Calu3 (cell line): ENCODE measurements at places on chromosomes 3 and 15. TPM values are rescaled to one million over a fixed set of nuclear protein-coding genes. Genes with fewer than 3 reads are reported as not detected.
A peak's percentile ranks its signal among the peaks of the same experiment; 100 is the strongest.

GRCh38 chr3:28905798-28906197 is 375.1 kb upstream of the RBMS3 start:
- no peak for DNase-seq

GRCh38 chr15:40743921-40744814 is 10.9 kb downstream of the RMDN3 start:
- DNase-seq = no peak

DNA sequence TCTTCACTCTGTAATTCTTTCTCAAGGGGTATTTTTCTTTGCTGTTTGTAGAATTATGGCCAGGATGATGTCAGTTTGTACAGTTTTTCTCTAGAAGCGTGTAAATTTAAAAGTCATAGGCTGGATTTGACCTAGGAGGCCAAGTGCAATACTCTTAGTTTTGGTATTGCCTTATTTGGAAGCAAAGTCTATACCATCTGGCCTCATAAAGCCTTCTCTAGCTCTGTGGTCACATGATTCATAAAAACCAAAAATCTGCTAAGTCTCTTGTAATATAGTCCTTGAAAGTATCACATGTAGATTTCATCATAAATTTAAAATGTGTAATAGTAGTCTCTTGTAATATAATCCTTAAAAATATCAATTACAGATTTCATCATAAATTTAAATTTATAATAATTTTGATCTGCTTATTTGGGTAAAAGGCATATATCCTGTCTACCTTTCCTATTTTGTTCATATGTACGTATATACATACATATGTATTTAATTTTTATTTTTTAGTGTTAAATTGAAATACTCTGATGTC is 25.6 kb downstream of the TEX9 start:
- DNase-seq = no peak

DNA sequence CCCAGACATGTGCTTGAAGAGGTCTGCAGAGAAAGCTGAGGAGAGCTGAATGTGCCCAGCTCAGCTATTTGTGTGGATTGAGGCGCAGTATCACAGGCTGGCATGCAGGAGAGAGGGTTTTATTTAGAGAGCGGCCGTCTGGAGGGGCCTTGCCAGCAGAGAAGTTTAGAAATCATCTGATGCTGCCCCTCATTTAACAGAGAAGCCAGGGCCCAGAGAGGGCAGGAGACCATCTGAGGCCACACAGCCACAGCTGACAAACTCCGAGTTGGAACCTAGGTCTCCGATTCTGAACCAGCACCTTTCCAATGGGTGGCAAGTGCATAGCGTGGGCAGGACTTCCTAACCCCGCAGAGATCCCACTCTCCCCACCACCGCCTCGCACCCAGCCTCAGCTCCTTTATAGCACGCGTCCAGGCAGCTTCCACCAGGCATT is 101.0 kb downstream of the LSM3 start:
- DNase-seq = no peak

GRCh38 chr15:90869601-90870353 is 1.4 kb downstream of the FURIN start:
- DNase-seq = peak; percentile 83

DNA sequence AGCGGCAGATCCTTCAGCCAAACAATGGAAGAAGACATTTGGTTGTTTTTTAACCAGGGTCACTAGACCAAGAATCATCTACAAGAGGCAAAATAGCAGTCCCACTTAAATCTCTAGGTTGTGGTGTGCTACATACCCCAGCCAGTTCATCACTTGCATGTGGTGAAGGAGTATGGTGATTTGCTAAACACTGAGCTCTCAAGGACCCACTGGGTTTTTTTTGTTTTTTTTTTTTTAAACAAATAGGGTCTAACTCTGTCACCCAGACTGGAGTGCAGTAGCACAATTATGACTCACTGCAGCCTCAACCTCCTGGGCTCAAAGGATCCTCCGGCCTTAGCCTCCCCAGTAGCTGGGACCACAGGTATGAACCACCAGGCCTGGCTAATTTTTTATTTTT is 508.0 kb downstream of the FOXP1 start:
- DNase-seq = no peak

DNA sequence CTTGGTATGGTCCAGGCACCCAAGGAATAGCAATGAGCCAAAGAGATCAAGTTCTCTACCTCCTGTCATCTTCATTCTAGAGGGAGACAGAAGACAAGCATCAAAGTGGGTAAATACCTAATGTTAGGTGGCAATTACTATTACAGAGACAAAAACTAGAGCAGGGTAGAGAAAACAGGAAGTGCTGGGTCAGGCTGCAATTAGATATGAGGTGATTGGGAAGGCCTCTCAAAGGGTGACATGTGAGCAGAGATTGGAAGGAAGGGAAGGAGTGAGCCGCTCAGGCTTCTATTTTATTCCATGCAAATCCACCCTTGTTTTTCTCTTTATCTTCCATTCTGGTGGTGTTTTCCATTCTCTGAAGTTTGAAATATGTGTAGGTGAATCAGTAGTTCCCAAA is 37.4 kb downstream of the EBLN2 start:
- no peak for DNase-seq

GRCh38 chr15:61834076-61834697 is 226.1 kb downstream of the VPS13C start:
- DNase-seq = peak; percentile 90

DNA sequence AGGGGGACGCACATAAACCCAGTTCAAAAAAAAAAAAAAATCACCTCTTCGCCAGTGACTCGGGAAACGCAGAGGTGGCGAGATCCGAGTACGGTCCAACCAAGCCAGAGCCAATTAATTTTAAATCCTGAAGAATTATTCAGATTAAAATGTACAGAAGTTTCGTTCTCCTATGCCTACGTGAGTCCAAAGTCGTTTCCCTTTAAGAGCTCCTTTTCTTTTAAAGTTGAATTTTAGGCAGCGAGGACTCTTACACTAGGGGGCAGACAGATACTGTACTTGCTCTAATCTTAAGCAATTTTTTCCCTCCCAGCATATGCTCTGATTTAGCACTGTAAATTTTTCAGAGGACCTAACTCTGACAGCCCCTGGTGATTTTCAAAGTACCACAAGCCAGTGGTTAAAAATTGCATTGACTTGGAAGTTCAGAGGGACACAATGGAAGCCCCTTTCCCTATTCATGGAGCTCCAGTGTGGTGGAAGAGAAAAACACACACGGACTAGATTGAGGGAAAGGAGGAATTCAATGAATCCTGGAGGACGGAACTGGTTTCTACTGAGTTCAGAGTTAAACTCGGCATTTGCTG is 3.3 kb upstream of the NR2F2 start:
- DNase-seq = no peak

GRCh38 chr3:674116-674515 is 418.7 kb upstream of the CNTN6 start:
- no peak for DNase-seq

DNA sequence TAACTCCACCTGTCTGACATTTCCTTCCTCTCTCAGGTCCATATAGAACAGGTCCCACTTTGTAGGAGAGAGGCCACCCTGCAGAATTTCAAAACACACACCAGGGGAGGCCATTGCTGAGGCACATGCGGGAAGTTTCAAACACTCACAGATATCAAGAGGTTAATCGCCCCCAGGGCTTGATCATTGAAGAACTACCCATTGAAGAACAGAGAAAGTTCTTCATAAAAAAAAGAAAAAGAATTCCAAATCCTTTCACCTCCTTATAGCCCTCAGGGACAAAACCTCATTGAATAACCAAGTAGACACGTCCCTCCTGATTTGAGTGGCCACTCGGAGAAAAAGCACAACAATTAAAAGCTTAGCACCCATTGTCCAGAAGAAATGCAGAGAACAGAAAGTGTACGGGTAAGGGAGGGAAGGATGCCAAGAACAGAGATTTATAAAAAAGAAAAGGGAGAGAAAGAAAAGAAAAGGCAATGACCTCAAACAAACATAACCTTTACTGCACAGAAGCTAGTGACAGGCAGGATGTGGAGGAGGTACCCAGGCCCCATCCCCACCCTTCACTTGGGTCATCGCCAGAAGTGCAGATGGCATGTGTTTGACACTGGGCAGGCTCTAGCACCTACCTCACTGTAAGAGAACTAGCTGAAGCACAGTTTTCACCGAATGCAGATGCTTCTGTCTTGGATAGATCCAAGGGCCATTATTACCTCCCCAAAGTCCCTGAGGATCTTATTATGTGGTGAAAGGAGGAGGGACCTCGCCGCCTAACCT is 112.3 kb upstream of the HES1 start:
- no peak for DNase-seq

DNA sequence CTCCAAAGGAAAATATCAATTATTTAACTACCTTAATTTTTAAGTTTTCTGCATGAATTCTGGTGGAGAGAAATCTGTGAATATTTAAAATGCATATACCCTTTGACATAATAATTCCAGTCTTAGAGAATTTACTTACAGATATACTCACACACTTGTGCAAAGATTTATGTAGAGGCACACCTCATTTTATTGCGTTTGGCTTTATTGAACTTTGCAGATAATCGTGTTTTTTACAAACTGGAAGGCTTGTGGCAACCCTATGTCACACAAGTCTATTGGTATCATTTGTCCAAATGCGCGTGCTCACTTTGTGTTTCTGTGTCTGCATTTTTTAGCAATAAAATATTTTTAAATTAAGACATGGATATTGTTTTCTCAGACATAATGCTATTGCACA is 81.5 kb downstream of the SENP2 start:
- DNase-seq = no peak

DNA sequence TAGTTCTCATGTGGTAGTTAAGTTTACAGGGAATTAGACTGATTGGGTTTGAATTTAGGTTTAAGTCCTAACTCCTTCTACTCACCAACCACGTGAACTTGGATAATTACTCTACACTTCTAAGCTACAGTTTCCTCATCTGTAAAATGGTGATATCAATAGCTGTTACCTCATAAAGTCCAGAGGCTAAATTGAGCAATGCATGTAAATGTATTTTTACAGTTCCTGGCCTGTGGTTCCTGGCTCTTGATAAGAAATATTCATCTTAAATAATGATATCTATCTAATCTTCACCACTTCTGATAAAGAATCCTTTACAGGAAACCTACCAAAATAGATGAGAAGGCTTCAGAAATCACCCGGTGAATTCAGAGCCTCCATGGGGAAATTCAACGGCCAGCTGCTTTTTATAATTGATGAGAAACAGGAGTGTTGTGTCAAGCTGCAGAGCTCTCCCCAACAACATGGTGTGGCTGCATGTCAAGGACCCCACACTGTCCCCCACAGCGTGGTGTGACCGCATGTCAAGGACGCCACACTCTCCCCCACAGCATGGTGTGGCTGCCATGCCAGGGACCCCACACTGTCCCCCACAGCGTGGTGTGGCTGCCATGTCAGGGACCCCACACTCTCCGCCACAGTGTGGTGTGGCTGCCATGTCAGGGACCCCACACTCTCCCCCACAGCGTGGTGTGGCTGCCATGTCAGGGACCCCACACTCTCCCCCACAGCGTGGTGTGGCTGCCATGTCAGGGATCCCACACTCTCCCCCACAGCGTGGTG is 80.8 kb upstream of the PEX5L start:
- DNase-seq = no peak

GRCh38 chr3:100159331-100160153 is 45.2 kb upstream of the FILIP1L start:
- DNase-seq = no peak

DNA sequence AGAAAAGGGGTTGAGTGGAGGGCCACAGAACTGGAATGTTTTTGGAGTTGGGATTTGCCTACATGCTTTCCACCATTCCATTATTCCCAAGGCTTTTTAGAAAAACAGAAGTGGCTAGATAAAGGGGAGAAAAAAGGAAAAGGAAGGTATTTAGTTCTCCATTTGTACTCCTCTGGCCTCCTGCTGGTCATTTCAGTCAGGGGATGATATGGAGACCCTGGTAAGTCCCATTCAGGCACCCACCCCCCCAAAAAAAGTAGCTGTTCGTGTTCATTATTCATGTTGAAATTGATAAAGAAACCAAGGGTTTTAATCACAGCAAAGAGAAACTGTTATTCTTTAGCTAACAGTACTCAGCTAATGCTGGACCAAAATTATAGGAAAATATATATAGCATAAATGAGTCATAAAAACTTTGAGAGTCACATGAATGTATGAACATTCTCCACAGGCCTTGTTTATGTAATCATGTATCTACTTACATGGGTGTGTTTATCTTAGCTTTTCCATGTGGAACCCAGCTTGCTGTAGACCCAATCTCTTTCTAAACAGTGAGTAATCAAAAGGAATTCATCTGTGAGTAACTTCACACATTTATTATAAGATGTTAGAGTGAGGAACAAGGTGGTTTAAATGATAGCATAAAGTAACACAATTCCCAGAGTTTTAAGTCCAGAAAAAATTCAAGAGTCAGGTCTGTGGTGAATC is 167.2 kb downstream of the KCNMB2 start:
- DNase-seq = no peak

DNA sequence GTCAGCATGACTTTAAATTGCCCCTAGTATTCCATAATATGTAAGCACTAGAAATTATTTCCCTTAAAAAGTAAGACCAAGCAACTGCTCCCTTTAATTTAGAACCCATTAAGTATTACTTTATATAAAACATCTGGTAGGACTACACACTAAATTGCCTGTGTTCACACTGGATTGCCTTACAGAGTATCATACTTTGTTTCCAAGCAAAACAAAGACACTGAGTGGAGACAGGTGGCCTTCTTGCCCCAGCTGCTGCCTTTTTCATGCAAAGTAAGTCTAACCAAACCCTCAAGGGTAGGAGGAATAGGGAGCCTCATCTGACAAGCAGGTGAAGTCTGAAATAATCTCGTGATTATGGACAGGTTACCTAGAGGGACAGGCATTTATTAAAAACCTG is 87.3 kb downstream of the PEX5L start:
- DNase-seq = no peak

DNA sequence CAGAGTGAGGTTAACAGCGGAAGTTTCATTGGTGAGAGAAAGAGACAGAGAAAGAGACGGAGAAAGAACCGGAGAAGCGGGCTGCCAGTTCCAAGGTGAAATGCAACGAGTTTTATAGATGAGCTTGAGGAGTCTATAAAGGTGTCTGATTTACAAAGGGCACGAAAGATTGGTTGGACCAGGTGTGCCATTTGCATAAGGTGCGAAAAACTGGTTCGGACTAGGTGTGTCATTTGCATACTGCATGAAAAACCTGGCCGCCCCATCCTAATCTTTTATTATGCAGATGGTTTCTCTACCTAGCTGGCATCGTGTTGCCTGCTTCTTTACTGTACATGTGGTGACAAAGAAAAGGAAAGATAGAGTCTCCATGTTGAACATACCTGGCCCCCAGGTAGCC is 253.8 kb upstream of the IGF1R start:
- no peak for DNase-seq

GRCh38 chr3:30502742-30503073 is 103.7 kb upstream of the TGFBR2 start:
- no peak for DNase-seq

- no peak for DNase-seq
Observed at GRCh38 chr3:99474776-99475175, 163.6 kb upstream of the COL8A1 start.

- DNase-seq = no peak
Observed at GRCh38 chr3:151501171-151501922, 40.5 kb upstream of the IGSF10 start.

Gene MLF1
- 53.0 and 53.1 TPM in 2 replicates for total RNA-seq

Gene CYP8B1
- total RNA-seq = not detected in 2 replicates

Gene SI
- not detected in 2 replicates for total RNA-seq

Gene FBN1
- total RNA-seq = 0.93 and 1.1 TPM in 2 replicates

Gene CFAP92
- 0.92 and 1.3 TPM in 2 replicates for total RNA-seq

Gene IL12A
- 1.0 and 3.6 TPM in 2 replicates for total RNA-seq

Gene CFAP44
- total RNA-seq = 12.9 and 13.1 TPM in 2 replicates
